CD4-positive, alpha-beta T cell treated with Interferon gamma for 1 hour (primary cell): ENCODE measurements at places on chromosomes 2 and 18.

DNA sequence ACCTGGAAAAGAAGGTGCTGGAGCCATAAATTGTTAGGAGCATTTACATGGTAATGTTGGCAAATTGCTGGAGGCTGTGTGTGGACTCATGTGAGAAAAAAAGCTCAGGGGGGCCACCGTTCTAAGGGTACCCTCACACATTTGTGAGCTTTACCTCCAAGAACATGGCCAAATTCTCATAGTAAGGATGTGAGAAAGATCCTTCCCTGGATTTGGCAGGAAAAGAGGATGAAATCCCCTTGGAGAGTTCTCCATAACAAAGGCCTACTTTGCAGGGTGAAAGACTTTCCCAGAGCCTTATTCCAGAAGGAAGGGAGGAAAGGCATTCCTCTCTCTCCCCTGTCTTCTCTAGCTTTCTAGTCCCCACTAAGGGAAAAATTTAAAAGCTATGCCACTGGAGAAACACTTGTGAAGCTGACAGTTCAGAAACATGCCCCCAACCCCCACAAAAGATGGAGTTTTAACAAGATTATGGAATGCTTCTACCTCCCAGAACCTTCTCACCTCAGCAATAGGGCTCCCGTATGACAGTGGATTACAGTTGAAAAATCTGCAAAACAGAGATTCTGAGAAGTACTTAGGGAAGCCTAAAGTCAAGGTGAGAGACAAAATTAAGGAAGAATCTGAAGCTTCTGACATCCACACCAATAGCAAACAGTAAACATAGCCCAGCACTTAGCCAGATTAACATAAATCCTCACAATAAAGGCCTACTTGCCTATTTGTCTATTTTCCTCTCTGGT is 20.2 kb upstream of the ERMN start:
- DNase-seq = no peak

DNA sequence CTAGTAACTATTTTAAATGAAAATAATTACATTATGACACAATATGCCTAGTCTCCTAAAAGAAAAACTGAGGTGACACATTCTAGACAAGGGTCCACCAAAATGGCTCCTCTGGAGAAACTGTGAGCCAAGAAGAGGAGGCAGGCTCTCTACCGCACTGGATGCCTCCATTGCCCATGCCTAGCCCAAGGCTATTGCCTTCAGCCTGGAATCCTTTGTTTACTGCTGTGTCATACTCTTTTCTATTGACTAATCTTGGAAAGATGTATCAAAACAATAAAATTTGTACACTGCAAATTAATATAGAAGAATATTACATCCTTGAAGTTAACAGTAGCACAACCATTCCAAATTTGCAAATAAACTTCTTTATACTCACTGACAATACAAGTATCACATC is 167.1 kb downstream of the RAB3GAP1 start:
- DNase-seq = no peak

DNA sequence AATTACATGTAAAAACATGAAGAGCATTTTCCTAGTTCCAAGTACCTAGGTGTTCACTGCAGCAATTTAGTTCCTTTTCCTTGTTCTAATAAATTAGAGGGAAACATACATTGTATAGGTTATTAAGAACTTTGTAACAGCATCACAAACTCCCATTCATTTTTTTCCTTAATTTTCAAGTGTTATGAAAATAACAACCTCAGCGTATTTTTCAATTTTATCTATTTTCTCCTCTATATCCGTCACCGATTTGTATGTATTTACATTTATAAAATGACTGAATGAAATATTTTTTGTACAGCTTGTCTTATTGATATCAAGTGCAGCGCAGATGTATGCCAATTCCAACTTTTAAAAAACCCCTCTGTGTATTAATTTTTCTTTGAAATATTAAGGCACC is 44.0 kb downstream of the ZCCHC2 start:
- no peak for DNase-seq

DNA sequence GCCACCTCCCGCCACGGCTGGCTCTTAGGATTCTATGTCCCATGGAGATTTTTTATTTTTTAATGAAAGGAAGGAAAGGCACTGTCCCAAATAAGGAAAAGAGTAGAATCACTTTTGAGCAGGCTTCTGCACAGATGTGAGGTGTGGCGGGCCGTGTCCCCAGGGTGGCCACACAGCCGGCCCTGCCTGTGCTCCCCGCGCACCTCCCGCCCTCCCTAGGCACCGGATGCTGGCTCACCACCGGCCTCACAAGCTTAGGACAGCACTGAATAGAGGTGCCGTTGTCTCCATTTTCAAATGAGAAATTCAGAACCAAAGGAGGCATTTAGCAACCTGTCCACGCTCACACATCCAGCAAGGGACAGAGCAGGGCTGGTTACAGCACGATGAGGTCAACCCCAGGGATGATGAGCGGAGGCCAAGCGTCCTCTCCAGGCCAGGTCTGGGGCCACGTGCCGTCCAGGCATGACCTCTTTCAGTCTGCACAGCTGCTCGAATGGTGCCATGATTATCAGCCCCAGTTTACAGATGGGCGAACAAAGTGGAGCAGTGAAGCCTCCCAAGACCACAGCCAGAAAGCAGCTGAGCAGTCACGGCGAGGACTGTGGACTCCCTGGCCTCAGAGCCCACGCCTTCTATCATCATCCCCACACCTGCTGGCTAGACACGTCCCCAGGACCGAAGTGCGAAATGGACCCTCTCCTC is 20.7 kb upstream of the TEX51 start:
- no peak for DNase-seq

- DNase-seq = no peak
These were observed 7.8 kb downstream of the ITGA4 start for GRCh38 chr2:181464966-181465365.
